ENCODE measurements at places on chromosomes 4 and X.

GRCh38 chr4:67342291-67342690 lies 203.0 kb downstream of the CENPC start:
- no peak for DNase-seq

DNA sequence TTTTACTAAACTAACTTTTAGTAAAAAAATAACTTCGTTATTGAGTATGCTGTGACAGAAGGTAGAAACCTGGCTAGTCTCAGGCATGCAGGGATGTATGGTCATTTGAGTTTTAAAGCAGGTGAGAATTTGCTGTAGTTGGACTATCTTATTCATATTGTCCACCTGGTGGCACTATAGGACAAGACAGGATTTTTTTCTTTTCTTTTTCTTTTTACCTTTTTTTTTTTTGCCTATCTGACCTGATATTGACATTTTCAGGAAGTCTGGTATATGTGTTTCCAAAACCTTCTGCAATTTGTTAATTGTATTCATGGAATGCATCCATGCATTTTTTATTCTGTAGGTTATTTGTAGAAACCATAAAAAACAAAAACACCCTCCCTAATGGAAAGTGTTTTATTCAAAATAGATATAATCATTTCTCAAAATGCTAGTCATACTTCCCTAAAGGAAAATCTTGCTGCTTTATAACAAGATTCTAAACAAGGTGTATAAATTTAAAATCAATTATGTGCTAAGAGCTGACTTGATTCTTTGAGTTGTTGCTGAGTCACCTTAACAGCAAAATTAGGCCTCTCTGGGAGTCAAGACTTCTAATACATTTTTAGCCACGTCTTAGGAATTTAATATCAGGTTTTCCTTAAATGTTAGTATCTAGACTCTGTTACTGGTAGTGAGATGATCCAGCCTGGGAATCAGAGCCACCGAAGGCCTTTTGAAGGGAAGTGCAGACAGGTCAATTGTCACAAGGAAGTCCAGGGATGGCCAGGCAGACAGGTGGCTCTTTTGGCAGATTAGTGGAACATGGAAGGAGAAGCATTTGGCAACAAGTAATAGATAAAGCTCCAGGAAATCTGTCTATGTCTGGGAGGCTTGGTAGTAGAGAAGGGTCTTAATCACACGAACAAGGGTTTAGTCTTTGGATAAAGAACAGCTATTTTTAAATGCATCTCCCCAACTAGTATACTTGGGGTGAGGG lies 201.3 kb upstream of the GNPDA2 start:
- peak; percentile 57 for DNase-seq

GRCh38 chrX:1449036-1449822 lies 3.5 kb downstream of the ASMTL start:
- no peak for DNase-seq

- no peak for DNase-seq
Observed at GRCh38 chr4:20126906-20127305, 124.8 kb upstream of the SLIT2 start.

GRCh38 chr4:13533670-13534343 lies 10.5 kb downstream of the NKX3-2 start:
- DNase-seq, result no peak

GRCh38 chrX:21958187-21958586 lies 17.7 kb downstream of the SMS start:
- no peak for DNase-seq

GRCh38 chr4:21790438-21791029 lies 158.0 kb downstream of the KCNIP4 start:
- DNase-seq, result peak; percentile 64

DNA sequence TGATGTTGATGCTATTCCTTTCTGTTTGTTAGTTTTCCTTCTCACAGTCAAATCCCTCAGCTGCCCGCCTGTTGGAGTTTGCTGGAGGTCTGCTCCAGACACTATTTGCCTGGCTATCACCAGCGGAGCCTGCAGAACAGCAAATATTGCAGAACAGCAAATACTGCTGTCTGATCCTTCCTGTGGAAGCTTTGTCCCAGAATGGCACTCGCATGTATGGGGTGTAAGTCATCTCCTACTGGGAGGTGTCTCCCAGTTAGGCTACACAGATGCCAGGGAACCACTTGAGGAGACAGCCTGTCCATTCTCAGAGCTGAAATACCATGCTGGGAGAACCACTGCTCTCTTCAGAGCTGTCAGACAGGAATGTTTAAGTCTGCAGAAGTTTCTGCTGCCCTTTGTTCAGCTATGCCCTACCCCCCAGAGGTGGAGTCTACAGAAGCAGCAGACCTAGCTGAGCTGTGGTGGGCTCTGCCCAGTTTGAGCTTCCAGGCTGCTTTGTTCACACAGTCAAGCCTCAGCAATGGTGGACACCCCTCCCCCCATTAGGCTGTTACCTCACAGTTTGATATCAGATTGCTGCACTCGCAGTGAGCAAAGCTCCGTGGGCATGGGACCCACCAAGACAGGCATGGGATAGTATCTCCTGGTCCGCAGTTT lies 74.9 kb downstream of the SPIN3 start:
- DNase-seq, result no peak

DNA sequence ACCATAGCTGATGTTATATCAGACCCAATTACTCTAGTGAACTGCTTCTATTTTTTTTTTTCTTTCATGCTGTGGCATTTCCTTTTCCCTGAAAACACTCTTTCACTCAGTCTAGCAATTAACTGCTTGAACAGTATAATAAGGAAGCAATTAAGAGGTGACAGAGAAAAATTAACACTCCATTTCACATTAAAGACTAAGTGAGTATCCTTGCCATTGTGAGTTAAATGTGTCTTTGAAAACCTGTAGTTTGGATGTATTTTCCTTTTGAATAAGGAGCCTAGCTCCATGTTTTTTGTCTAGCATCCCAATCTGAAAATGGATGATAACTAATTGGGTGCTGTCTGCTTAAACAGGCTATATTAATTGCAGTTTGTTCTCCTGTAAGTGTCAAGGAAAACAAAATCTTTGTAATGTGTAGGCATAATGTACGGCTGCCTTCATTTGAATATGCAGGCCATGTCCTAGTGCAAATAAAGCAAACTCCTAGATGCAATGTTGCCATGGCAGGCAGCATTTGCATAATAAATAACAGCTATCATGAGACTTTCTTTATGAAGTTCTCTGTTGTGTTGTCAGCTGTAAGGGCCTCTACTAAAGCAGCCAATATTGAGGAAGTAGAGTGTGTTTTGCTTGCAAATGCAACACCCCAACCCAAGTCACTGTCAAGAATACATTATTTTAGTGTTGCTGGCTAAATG lies 416.7 kb downstream of the ZIC3 start:
- no peak for DNase-seq

- no peak for DNase-seq
Observed at GRCh38 chr4:132180020-132180427, 969.1 kb upstream of the PCDH10 start.

DNA sequence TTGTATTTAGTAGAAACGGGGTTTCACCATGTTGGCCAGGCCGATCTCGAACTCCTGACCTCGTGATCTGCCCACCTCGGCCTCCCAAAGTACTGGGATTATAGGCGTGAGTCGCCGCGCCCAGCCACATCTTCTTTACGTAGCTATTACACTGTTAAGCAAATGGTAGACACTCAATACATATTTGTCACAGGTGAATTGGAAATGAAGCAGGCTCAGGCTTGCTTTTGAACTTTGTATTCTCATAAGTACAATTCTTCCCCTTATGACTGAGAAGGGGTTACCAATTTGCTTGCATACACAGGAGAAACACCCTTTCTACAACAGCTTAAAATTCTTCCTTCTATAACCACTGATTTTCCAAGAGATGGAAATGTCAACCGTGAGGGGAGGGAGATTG lies 787 bp upstream of the SRPX2 start:
- no peak for DNase-seq

DNA sequence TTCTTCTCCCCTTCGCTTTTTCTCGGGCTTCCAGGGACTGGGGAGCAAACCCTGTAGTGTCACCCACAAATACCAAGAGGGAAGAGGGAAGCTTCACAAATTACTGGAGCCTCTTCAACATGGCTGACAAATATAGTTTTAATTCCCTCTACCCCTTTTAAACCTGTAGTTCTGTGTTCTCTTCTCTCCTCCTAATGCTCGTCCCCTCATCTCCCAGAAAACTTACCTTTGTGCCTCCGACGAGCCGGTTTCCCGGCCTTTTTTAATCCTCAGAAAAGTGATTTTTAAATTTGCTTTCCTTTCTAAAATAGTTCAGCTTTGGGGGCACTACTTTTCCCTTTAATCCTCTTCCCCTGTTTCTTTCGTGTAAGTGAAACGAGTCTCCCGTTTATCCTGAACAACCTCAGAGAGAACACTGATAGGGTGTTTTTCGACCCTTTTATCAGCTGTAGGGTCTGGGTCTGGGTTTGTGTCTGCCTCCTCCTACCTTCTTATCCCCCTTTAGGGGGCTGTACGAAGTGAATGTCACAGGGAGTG lies 408 bp downstream of the TET2 start:
- DNase-seq, result no peak

GRCh38 chr4:156000491-156000890 lies 46.8 kb upstream of the CTSO start:
- DNase-seq, result no peak

DNA sequence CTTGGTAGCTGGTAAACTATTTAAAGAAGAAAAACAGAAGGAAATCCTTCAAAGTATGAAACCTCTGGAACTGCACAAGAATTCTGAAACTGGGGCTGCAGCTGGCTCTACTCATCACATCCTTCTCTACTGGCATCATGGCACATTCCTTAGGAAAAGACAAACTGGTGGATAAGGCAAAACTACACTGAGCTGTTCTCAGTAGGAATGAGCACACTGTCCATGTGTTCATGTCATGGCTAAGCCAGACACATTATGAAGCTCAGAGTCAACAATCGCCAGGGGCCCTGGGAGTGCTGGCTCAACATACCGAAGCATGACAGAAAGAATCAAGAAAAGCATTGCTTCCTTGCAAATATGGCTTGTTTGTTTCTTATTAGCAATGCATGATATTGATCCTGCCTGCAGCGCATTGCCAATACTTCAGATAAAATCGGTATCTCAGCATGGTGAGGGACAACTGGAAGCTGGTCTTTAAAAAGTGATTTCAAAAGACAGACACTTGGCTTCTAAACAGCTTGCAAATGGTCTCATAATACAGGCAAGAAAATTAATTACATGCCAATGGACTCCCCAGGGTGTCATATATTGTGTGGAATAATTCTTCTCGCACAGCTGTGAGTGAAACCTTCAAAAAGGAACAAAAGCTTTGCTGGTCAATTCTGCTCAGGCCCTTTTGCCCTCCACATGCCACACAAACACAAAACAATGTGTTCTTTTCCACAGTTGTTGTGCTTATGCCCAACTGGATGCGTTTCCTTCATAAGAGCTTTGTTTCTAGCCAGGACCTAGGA lies 300.2 kb upstream of the VCX start:
- DNase-seq, result peak; percentile 0

- DNase-seq, result no peak
Observed at GRCh38 chr4:5561286-5561685, 147.1 kb downstream of the EVC2 start.

- no peak for DNase-seq
Observed at GRCh38 chr4:183163135-183163534, 64.1 kb downstream of the WWC2 start.

Data from NCI-H82 (cell line).